ENCODE measurements at places on chromosomes 16 and 17.

DNA sequence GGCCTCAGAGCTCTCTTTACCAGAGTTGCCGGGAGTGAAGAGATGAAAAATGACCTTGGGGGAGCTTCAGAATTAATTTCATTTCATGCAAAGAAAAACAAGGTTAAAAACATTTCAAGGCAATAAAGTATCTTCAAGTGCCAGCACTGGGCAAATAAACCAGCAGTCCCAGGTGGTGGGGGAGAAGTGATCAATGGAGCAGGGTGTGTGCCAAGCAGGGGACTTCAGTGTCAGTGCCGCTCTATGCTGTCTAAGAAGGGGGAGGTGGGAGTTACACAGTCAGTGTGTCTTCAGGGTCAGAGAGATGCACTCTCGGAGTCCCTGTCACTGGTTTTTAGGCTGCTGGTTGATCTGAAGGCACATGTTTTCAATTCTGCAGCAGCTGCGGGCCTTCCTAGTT lies 57.2 kb upstream of the MGAT5B start:
- DNase-seq = no peak

- no peak for DNase-seq
Measured at GRCh38 chr17:46836500-46836899, 14.9 kb upstream of the WNT9B start.

DNA sequence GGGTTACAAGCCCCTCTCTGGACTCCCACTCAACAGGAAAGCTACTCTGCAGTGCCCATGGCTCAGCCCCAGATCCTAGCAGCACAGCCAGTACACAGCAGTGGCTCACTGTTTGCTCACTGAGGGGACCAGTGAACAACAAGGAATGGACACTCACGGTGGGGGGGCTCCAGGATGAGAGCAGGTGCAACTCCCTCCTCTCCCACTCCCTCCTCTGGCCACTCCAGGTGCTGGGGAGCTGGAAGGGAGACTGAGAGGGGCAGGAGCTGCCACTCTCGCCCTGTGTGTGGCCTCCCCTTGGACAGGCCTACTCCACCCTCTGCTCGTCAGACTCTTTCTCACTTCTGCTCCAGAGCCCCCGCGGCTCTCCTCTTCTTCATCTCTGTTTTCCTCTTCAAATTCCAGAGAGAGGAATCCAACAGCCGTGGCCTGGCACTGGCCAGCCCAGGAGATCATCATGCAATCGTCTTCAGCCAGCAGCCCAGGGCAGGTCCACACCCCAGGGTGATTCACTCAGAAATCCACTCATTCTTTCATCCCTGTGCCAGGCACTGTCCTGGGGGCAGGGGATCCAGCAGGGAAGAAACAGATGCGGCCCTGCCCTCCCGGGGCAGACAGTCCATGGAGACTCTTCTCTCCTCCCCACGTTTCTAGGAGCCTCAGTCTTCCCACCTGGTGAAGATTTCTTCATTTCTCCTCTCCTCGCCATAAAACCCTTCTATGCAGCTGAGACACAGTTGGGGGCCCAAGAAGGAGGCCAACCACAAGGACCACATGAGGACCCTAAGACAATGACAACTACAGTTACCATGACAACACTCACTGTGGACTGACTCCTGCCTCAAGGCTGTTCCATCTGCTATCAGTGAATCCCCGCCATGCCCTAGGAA lies 30.7 kb downstream of the CFAP20 start:
- DNase-seq = no peak

GRCh38 chr16:2852003-2852730 lies 5.8 kb downstream of the PRSS22 start:
- DNase-seq = no peak

DNA sequence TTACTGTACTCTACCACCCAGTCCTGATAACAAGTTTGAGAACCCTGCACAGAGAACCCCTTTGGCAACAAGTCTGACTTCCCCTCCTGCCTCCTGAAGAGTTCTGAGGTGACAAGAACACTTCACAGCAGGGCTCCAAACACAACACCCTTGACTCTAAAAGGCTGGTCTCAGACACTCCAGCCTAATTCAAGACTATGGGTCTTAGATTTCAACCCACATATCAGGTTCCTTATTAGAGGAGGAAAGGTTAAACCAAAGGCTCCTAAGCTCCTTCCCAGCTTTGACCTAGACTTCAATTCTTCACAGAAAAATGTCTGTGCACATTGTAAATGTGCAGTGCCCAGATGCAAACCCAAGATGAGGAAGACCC lies 23.0 kb downstream of the RANBP10 start:
- DNase-seq = no peak

DNA sequence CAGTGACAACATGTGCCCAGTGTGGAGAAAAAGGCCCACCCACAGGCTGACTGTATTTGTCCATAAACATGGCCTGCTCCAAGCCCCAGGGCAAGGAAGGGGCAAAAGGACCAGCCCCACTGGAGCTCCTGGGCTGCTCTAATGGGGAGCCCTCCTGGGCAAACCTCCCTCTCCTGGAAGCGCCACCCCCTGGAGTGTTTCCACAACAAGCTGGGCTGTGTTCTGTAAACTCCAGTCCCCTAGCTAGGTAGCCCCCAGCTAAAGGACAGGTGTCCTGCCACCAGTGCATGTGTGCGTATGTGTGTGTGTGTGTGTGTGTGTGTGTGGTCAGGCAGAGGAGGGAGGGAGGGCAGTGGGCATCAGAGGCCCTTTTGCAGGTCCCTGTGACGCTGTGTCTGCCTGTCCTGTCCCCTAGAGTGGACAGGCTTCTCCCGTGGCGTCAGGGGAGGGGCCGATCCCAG lies 11.3 kb upstream of the STAC2 start:
- DNase-seq = no peak

GRCh38 chr16:52633230-52633629 lies 86.3 kb upstream of the TOX3 start:
- DNase-seq = no peak

GRCh38 chr17:8836821-8837562 lies 30.5 kb downstream of the PIK3R6 start:
- DNase-seq = no peak

DNA sequence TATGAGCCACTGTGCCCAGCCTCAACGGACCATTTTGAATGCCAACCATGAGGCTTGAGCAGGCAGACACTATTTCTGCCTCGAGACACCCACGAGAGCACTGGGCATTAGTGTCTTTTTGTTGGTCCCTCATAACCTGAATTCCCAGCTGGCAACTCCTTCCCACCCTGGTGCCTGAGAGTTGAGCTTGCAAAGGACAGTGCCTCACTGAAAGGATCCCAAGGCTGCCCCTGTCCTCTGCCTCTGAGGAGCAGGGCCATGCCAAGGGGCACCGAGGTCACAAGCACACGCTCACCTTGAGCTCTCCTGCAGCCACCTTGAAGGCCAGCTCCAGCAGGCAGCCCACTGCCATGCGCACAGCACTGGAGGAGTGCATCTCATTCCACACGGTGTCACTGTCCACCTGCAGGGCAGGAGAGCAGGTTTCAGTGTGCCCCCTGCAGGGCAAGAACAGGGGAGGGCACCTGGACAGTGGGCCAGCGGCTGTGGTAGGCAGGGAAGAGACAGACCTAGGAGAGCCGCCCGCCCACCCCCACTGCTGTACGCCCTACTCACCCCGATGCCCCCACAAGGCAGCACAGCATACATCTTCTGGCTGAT lies 12.8 kb downstream of the G6PC3 start:
- DNase-seq = no peak

DNA sequence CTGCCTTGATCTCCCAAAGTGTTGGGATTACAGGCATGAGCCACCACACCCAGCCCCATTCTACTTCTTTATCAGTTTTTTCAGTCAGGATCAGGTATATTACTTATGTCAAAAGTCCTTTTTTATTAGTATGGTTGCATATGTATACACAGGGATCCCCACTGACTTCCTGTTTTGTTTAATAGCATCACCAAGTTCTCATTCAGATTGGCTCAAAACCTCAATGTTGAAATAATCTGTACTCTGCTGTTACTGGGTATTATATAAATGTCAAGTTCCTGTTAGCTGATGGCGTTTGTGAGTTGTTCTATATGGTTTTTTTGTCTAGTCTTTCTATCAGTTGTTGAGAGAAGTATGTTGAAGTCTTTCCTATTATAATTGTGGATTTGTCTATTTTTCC lies 168.5 kb downstream of the BCAS3 start:
- DNase-seq = no peak

DNA sequence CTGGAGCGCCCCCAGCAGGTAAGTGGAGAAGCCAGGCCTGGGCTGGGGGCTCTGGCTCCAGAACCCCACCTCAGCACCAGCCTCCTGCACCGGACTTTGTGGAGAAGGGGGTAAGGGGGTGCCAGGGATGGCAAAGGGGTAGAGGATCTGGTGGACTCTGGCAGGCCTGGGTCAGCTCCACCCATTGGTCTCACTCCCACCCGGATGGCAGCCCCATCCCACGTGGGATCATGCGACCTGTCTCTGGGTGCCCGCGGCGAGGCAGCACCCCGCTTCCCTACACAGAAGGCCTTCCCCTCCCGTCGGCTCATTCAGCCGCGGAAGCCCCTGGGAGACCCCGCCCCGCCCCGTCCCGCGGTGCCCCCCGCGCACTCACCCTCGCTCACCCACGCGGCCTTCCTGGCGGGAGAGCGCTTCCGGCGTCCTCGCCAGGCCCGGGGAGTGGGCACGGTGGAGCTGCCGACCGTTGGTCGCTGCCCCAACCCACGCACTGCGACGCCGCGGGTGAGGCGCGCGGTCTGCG lies 498 bp upstream of the PLEKHG4 start:
- DNase-seq = no peak

GRCh38 chr16:79595931-79596450 lies 4.5 kb downstream of the MAF start:
- DNase-seq = no peak

All from iPS DF 19.7 (cell line).